Activated CD4-positive, alpha-beta T cell treated with anti-CD3 and anti-CD28 coated beads, Interleukin-2, amount 10 ng/mL, durations not matched to agents 7 days and 5 days (primary cell): ENCODE measurements at places on chromosomes 1 and 21. TPM values are rescaled to one million over a fixed set of nuclear protein-coding genes. Genes with fewer than 3 reads are reported as not detected.

The POU2F1 gene
- total RNA-seq = 22.3 TPM

The NFYC gene
- total RNA-seq = 99.2 TPM

The OR14K1 gene
- total RNA-seq = not detected

The SMIM12 gene
- total RNA-seq = 54.8 TPM

The AGO1 gene
- 22.4 TPM for total RNA-seq

The LAMC1 gene
- total RNA-seq = not detected

The DISP1 gene
- total RNA-seq = 2.3 TPM

The TPTE gene
- total RNA-seq = not detected

The TCP10L gene
- total RNA-seq = 0.71 TPM

The KAZN gene
- total RNA-seq = 0.22 TPM

The CRNN gene
- not detected for total RNA-seq

DNA sequence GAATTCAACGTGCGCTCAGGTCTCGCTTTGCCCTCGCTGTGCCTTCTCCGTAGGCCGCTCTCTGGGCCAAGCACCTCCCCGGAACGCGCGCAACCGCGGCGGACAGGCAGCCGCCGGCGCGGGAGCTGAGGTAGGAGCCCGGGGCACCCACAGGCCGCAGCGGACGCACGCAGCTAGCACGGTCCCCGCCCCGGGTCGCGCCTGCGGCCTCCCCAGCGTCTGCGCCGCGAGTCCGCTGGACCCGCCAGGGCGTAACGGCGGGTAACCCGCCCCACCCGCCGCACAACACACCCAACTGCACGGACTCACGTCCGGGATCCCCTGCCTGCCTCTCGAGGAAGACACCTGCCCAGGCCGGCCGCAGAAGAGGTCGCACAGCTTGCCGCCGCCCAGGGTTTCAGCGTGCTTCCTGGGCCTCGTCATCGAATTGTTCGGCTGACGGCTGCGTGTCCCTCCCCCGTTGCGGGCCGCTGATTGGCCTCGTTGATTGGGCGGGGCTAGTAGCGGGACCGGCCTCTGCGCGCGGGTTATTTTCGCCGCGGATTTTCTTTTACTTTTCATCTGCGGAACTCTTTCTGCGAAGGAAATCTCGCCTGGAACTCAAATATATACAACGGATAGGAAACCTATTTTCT lies at the start of gene CLCC1:
TSS of gene CLCC1 (minus strand) at position 433 of the 635 bp plus-strand sequence. CDS start 13,047 bp downstream, outside the sequence.
- DNase-seq = peak; percentile 96

- DNase-seq = peak; percentile 31
Measured at GRCh38 chr21:46424621-46425020, 34.1 kb upstream of the DIP2A start.

- DNase-seq = no peak
Measured at GRCh38 chr1:6822530-6823359, 37.5 kb downstream of the CAMTA1 start.

DNA sequence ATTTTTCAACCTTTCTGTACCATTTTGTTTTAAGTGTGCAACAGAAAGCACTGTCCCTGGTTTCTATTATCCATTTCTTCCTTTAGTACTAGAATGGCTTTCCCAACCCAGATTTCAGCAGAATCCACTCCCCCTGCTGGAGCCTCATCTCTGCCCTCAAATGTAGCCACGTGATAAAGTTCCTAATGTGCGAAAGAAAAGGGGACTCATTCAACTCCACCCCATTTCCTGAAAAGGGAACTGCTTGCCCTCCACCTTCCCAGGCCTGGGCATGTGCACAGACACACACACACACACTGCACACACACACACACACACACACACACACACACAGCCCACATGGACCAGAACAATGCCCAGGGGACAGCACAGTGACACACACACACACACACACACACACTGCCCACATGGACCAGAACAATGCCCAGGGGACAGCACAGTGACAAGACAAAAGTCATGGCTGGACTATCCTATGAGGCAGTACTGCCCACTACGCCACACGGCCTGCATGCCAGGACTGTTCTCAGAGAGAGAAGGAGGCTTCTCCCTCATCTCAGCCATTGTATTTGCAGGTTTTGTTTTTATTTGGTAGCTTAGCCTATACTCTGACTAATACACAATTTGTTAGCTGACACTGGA lies 33.2 kb downstream of the PACC1 start:
- DNase-seq = no peak

DNA sequence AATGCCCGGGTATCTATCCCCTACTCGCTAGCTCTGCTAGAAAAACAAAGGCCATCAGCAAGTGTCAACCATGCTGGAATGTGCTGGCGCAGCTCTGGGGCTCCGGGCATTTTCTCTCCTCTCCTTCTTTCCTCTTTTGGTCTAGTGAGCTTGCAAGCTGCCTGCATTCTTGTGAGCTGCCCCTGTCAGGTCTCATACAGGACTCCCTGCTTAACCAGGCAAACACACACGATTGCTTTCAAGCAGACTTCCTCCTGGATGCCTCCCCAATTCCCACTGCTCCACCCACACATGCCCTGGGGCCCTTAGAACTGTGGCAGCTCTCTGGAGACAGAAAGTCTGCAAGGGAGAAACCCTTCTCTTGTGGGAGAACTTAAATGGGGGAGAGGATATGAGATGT lies 35.7 kb upstream of the SUCO start:
- DNase-seq = no peak

DNA sequence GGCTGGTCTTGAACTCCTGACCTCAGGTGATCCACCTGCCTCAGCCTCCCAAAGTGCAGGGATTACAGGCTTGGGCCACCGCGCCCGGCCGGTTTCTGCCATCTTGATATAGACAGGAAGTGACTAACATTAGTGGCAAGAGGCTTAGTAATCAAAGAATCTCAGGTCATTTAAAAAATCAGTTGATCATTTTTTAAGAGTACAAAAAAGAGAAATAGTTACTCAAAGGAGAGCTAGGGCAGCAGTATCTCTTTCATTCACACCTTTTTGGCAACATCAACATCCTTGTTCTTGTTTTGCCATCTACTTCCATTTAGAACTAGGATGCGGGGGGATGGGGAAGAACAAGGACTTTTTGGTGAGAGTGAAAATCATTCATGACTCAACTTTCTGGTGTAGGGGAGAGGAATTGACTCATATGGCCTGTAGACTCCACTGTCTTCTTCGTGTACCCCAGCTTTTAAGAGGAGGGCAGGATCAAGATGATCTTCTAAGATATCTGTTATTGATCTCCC lies 8.8 kb downstream of the FCRLB start:
- peak; percentile 15 for DNase-seq

DNA sequence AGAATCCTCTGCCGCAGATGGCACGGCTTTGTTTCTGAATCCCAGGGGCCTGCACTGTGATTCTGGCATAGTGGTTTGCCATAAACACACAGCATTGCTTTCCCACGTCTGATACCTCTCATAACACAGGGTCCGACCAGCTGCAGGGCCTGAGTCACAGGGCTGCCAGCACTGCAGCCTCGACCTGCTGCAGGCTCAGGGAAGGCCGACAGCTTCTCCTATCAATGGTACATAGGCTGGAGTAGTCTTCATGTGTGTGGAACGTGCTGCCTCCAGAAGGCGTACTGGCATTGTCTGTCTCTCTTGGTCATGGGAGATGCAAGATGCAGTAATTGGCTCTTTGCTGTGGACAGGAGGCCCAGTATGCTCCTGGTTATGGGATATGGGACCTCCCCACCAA lies 53.5 kb upstream of the PDE9A start:
- no peak for DNase-seq

DNA sequence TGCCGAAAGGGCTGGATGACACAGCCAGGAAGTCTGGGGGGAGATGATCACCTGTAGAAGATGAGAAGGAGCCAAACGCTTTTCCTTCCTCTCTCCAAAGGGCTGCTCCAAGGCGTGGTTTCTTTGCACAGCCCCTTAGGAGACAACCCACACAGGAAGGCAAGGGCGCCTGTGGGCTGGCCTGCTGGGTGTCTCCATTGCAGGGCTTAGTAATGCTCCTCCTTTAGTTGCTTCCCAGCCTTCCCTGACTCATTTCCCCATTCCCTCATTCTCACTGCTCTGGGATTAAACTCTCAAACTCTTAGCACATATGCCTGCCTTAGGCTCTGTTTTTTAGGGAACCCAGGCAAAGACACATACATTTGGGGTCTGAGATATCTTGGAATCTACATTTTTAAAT lies 1.7 kb upstream of the CLCA1 start:
- DNase-seq = no peak

GRCh38 chr1:160046494-160047110 lies 14.8 kb upstream of the PIGM start:
- DNase-seq = peak; percentile 48

- DNase-seq = peak; percentile 19
Measured at GRCh38 chr1:91502672-91503184, 2.1 kb downstream of the CDC7 start.

GRCh38 chr1:234607109-234608024 lies 2.6 kb downstream of the IRF2BP2 start:
- DNase-seq = peak; percentile 34

DNA sequence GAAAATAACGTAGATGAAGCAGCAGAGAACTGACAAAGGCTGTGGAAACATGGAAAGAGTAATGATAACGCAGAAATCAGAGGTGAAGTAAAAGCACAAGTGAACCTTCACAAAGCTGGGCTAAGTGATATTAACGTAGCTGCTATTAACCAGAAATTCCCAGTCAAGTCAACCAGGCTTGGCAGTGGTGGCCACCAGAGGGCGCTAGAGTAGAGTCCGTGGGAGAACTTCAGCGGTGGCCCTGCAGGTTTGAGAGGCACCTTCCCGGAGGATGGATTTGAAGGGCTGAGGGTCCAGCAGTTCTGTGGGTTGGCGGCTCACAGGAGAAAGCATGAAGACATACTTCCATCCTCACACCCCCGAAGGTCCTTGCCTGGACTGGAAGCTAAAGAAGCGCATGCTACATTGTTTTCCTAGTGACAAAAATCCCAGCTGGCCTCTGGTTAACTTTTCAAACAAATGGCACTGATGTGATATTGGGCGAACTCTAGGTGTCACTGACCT lies 81.7 kb upstream of the ZNF648 start:
- DNase-seq = peak; percentile 90

DNA sequence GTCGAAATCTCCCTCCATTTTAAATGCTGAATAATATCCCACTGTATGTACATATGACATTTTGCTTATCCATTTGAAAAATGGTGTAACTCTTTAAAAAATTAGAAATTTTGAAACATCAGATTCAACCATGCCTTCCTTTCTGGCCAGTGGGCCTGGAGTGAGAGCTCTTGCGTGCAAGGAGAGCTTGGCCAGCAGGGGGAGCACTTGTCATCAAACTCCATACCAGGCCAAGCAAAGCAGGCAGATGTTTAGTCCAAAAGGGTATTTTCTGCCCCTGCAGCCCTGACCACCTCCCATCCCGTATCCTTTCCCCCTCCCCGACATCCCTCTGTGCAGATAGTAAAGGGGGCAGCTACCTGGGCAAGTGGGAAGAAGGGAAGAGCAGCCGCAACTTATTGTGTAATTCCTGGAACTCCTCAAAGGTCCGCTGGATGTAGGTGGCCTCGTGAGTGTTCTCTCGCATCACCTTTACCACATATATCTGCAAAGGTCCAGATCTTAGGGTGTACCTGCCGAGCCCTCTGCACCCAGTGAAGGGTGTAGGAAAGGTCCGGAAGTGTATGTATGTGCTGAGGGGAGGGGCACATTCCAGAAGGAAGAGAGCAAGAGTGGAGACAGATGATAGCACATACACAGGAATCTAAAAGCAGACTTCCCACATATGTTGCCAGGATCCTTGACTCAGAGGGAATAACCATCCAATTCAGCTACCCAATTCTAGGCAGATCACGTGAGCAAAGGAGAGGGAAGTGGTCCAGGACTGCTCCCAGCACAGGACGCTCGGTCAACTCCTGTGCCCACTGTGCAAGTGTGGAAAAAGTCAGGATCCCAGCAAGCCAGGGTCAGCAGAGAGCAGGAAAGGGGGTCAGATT lies 19.9 kb upstream of the PPP1R15B start:
- DNase-seq = peak; percentile 83

GRCh38 chr1:184932319-184932718 lies 42.0 kb downstream of the NIBAN1 start:
- no peak for DNase-seq

- no peak for DNase-seq
Measured at GRCh38 chr1:234729561-234730474, 119.8 kb upstream of the IRF2BP2 start.

- no peak for DNase-seq
Measured at GRCh38 chr1:228478912-228479711, 8.1 kb upstream of the RNF187 start.

DNA sequence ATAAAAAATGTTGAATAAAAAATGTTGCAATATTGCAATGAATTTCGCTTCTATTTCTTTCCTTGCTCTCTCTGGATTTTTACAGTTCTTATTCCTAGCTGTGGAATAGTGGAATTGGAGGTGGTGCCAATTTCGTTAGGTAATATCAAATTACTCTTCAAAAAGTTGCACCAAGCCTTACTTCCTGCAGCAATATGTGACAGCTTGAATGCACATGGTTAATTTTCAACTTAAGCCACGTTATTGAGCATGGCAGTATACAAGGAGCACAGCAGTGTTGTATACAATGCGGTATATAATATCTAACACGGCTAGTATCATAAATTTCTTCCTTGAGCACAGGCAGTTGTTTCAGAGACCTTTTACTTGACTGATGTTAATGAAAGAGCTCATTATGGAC lies 152.5 kb downstream of the NOS1AP start:
- DNase-seq = no peak
